ENCODE measurements at places on chromosomes 1 and 21. TPM values are rescaled to one million over a fixed set of nuclear protein-coding genes. Genes with fewer than 3 reads are reported as not detected.
A peak's percentile ranks its signal among the peaks of the same experiment; 100 is the strongest.

- DNase-seq = no peak
- no peak overlapping the region for H3K27ac ChIP-seq
- no peaks in the 10 kb centered on the region for H3K4me1 ChIP-seq
Observed at GRCh38 chr1:94611681-94612475, 70.3 kb upstream of the F3 start.

DNA sequence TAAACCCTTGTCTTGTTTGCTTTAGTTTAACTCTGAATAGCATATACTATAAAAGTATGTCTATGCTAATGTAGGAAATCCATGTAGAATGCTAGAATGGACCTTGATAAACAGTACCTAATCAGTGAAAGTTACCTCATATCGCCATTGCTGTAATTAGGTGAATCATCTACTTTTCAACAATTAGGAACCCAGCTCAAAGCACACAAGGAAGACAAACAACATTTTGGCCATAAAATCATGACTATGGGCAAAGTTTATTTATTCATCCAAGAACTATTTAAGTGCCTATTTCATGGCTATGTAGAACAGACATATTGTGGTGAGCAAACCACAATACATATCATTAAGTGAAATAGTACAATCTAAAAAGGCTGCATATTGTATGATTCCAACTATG lies 1043.2 kb downstream of the BRINP3 start:
- H3K4me1 ChIP-seq = no peaks in the 10 kb centered on the region
- no peak for DNase-seq
- H3K27ac ChIP-seq = no peak overlapping the region
- H3K4me3 ChIP-seq = no peak overlapping the region

GRCh38 chr1:229230140-229230892 lies 40.6 kb upstream of the RAB4A start:
- peak overlapping the region; percentile 55 for H3K4me3 ChIP-seq
- no peaks in the 10 kb centered on the region for H3K36me3 ChIP-seq
- no peaks in the 10 kb centered on the region for H3K27me3 ChIP-seq
- H3K27ac ChIP-seq = peak overlapping the region; percentile 97
- no peak for DNase-seq

GRCh38 chr1:100622506-100622905 lies 84.6 kb downstream of the GPR88 start:
- DNase-seq = no peak
- no peak overlapping the region for H3K4me3 ChIP-seq
- no peaks in the 10 kb centered on the region for H3K4me1 ChIP-seq
- no peak overlapping the region for H3K27ac ChIP-seq

GRCh38 chr1:202959276-202959620 lies 1.1 kb upstream of the ADIPOR1 start:
- no peaks in the 10 kb centered on the region for H3K27me3 ChIP-seq
- H3K4me3 ChIP-seq = no peak overlapping the region
- peaks cover 14% of the 10 kb centered on the region for H3K4me1 ChIP-seq
- no peak overlapping the region for H3K27ac ChIP-seq
- DNase-seq = no peak
- H3K36me3 ChIP-seq = no peaks in the 10 kb centered on the region

DNA sequence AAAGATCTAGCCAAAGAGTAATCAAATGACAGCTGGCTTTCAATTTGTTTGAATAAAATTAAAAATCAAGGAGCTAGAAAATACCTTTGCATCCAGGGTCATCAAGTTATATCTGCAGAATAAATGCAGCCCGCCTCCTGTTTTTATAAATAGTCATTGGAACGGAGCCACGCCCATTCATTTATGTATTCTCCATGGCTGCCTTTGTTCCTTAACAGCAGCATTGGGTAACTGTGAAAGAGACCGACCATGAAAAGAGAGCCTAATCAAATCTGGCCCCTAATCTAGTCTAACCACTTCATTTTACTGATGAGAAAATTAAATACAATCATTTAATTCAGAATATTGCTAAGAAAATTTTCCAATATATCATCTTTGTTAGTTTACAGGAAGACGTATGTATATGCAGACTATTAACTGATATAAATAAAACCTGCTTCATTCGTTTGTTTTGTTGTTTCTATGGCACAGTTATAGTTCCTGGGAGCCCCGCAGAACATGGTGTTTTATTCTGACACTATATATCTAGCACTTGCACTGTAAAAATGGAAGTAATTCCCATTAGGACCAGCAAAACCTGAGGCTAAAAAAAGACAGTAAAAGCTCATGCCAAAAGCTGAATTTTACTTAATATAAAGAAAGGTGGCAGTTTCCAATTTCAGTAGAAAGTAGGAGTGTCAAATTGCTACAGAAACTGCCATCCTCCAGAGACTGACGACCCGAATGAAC lies 111.8 kb upstream of the PALMD start:
- H3K4me3 ChIP-seq = no peak overlapping the region
- H3K27me3 ChIP-seq = no peaks in the 10 kb centered on the region
- DNase-seq = no peak
- no peaks in the 10 kb centered on the region for H3K4me1 ChIP-seq

GRCh38 chr1:226093621-226094020 lies 31.1 kb downstream of the H3-3A start:
- H3K27me3 ChIP-seq = no peaks in the 10 kb centered on the region
- H3K36me3 ChIP-seq = no peaks in the 10 kb centered on the region
- H3K4me1 ChIP-seq = no peaks in the 10 kb centered on the region
- no peak overlapping the region for H3K27ac ChIP-seq
- H3K4me3 ChIP-seq = no peak overlapping the region
- no peak for DNase-seq

DNA sequence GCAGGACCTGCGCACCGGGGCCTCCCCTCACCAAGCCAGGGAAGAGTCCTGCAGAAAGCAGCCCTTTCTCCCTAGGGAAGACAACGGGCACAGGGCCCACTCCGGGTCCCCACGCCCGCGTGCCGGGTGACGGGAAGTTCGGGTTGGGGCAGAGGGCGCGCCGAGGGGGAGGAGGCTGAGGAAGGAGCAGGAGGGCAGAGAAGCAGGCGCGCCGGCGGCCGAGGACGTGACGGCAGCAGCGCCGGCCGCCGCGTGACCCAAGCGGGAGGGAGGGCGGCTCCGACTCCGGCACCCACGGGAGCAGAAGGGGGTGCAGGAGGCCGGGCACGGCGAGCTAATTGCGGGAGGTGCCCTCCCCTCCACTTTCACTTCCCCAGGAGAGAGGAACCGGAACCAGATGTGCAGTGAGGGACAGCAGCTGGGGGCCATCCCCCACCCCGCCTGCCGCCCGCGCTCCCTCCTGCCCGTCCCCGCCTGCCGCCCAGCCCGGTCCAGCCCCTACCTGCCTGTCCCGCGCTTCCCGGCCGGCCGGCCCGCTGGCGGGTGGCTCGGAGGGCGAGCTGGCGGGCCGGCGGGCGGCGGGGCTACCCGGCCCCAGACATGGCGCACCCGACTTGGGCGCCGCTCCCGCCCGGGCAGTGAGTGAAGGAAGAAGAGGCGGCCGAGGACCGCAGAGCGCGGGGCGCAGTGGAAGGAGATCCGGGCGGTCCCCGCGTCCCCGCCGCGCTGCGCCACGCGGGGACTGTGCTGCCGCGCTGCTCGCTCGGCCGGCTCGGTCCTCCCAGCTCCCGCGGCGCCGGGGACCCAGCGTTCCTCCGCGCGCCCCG lies 510 bp downstream of the DENND4B start:
- peak; percentile 76 for DNase-seq
- H3K36me3 ChIP-seq = no peaks in the 10 kb centered on the region
- no peaks in the 10 kb centered on the region for H3K4me1 ChIP-seq
- H3K27ac ChIP-seq = peak overlapping the region; percentile 98
- peak overlapping the region; percentile 92 for H3K4me3 ChIP-seq

- H3K36me3 ChIP-seq = no peaks in the 10 kb centered on the region
- no peak overlapping the region for H3K27ac ChIP-seq
- DNase-seq = no peak
- no peaks in the 10 kb centered on the region for H3K4me1 ChIP-seq
Observed at GRCh38 chr1:53448241-53448841, 10.9 kb upstream of the DMRTB1 start.

GRCh38 chr1:240244968-240245628 lies 153.4 kb downstream of the FMN2 start:
- DNase-seq = no peak
- H3K36me3 ChIP-seq = no peaks in the 10 kb centered on the region
- H3K27ac ChIP-seq = no peak overlapping the region
- H3K4me1 ChIP-seq = no peaks in the 10 kb centered on the region
- H3K27me3 ChIP-seq = no peaks in the 10 kb centered on the region
- H3K4me3 ChIP-seq = no peak overlapping the region

DNA sequence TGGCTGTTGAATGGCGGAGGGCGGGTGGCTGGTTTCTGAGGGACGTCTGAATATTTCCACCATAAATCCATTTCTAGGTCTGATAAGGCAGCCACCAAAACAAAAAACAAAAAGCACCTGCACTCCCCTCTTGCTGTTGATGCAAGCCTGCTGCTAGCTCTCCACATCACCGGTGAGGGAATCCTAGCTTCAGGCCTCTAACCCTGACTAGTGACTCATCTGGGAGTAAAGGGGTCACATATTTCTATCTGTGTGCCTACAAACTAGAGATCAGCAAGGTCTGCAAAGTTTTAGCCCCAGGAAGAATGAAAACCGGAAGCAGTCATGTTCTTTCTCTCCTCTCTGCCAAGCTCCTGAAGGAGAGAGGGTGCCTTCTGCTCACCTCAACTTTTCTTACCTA lies 10.3 kb upstream of the ERMAP start:
- no peak overlapping the region for H3K4me3 ChIP-seq
- no peak for DNase-seq
- H3K27ac ChIP-seq = no peak overlapping the region
- H3K4me1 ChIP-seq = no peaks in the 10 kb centered on the region
- no peaks in the 10 kb centered on the region for H3K36me3 ChIP-seq

- no peaks in the 10 kb centered on the region for H3K27me3 ChIP-seq
- H3K4me1 ChIP-seq = no peaks in the 10 kb centered on the region
Observed at GRCh38 chr1:222225316-222225691, 322.6 kb downstream of the HHIPL2 start.

GCSAML gene
- 1.3 TPM for total RNA-seq

CELA3B gene
- not detected for total RNA-seq

SH3BGR gene
- total RNA-seq = 3.3 TPM

HSD3B2 gene
- not detected for total RNA-seq

ZBTB8B gene
- under 0.01 TPM for total RNA-seq

Data from breast epithelium (tissue), 4 donors.